Pons (tissue), 1 donor: ENCODE measurements at places on chromosomes 2 and 18.

- no peak for DNase-seq
Observed at GRCh38 chr2:236205867-236206645, 37.9 kb upstream of the GBX2 start.

DNA sequence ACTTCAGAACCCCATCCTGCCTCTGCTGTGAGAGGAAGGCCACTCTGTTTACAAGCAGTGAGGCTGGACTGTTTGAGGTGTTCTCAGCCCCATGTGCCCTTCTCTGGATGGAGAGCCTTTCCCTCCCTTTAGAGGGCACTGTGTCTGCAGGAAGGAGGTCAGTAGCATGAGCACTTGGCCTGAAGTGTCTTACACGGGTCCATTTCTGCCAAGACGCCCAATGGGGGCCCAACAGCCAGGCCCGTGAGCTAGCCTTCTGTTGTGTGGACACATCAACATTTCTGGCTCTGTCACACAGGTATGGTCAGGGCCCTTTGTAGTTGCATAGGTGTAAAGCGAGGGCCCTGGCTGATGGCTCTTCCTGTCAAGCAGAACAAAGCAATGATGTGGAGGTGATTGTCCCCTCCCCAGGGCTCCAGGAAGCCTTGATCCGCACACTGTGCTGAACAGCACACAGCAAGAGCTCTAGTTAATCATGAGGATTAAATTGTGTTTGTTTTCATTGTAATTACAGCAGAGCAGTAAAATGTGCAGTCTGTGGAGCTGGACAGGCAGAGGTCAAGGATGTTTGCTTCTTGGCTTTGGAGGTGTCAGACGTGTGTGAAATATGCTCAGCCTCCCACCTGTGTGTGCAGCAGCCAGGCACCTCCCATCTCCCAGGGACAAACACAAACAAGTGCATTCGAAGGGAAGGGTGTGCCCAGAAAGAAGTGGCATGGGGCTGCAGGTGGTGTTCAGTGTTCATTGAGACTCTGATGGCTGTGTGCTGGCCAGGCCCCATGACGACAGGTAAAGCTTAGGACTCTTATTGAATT lies 132.1 kb downstream of the SH3RF3 start:
- DNase-seq = no peak

DNA sequence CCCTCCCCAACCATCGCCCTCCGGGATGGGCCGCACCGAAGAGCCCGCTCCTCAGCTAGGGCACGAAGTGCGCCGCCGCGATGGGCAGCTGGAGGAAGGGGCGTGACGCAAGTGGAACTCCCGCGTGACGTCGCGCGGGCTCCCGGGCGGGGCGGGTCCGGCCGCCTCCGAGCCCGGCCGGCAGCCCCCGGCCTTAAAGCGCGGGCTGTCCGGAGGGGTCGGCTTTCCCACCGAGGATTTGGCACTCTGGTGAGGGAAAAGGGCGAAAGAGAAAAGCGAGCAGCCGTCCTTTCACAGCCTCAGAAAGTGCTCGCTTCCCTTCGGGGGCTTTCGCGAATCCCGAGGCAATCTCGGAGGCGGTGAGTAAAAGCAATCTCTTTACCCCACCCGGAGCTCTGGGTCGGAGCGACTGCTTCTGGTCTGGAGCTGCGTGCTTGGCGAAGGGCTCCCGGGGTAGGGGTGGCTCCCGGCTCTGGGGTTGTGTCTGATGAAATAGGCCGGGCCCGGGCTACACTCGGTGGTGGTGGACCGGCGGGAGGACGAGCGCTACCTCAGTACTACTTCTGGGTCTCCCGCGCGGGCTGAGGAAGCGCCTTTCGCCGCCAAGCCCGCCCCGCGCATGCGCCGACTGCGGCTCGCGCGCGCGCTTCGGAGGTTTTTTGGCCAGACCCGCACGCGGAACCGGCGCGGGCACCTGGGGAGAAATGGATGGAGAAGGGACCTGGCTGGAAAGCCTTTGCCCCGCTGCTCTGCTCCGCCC lies at the start of gene RBBP8:
Gene RBBP8, plus strand, starts transcription at position 123 of the 760 bp plus-strand sequence. CDS start 3,524 bp downstream, outside the sequence.
- peak; percentile 71 for DNase-seq

DNA sequence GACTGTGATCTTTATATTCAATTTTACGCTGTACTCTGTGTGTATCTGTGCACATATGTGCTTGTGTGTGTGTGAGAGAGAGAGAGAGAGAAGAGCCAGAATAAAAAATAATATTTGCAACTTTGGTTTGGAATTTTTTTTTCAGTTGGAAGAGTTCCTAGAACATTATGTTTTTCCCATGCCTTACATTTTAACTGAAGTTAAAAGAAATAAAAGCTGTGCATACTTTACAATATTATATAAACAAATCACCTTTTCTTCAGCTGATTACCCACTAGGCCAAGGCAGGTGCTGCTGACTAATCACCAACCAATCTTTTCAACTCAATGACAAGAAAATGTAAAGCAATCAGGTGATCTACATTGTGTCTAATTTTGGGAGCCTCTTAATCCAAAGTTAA lies 366.3 kb downstream of the NYAP2 start:
- no peak for DNase-seq

GRCh38 chr18:54983041-54983686 lies 23.9 kb upstream of the CCDC68 start:
- DNase-seq = peak; percentile 49

- DNase-seq = no peak
Observed at GRCh38 chr18:69432847-69433246, 32.2 kb downstream of the DOK6 start.

GRCh38 chr2:25649786-25650185 lies 23.6 kb downstream of the DTNB start:
- DNase-seq = no peak

- DNase-seq = no peak
Observed at GRCh38 chr2:239677453-239678185, 276.8 kb upstream of the HDAC4 start.

DNA sequence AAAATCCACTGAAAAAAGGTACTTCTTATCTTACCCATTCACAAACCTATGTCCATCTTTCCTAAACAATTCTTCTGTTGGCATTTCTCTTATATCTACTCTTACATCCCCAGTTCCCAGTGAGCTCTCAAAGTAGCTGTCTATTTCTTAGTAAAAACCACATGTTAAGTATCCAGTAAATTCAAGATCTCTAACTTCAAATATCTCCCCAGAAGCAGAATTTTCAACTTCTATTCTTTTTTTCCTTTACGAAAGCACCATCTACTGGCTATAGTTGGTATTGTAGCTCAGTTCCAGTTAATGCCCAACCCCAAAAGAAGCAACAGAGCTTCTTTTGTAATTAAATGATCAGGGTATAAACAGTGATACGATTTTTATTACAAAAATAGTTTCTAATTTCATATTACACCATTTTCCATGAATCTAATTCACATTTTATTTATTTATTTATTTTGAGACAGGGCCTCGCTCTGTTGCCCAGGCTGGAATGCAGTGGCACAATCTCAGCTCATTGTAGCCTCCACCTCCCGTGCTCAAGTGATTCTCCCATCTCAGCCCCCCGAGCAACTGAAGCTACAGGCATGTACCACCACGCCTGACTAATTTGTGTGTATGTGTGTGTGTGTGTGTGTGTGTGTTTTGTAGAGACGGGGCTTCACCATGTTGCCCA lies 28.5 kb downstream of the HRH4 start:
- peak; percentile 76 for DNase-seq

- no peak for DNase-seq
Observed at GRCh38 chr18:3886575-3887322, 436.8 kb downstream of the TGIF1 start.

DNA sequence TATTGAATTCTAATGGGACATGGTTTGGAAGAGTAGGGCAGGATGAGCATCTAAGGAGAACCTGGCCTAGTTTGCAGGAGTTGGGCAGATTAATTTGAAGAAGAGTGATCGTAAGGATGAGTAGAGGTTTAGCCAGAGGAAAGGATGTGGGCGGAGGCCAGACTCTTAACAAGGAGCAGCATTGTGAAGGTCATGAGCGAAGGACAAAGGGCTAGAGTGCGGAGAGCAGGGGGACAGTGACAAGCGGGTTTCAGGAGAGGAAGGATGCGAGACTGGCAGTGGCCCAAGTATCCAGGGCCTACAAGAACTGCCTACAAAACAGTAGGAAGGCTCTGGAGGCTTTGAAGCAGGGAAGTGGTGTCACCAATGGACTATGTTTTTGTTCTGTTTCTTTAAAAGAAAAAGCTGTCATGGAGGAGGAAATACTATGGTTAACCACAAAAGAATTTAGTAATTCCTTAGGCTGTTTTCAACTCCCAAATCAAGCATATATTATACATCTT lies 20.1 kb downstream of the SLC66A3 start:
- peak; percentile 52 for DNase-seq

DNA sequence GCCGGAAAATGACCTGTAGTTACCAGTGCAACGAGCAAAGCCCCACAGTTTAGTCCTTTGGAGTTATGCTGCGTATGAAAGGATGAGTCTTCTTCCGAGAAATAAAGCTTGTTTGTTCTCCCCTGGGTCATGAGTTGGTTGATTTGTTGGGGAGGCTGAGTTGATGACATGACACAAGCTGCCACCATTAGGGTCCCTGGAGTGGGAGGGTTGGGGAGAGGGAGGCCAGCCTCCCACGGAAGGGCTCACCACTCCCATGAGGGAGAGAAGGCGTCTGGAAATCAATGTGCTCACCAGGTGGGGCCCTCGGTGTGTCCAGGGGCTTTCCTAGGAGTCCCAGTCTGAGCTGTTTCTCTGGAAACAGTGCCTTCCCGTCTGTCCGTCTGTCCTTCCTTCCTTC lies 7.4 kb upstream of the DGKD start:
- DNase-seq = peak; percentile 89

GRCh38 chr2:165811592-165812370 lies 17.7 kb upstream of the GALNT3 start:
- no peak for DNase-seq

DNA sequence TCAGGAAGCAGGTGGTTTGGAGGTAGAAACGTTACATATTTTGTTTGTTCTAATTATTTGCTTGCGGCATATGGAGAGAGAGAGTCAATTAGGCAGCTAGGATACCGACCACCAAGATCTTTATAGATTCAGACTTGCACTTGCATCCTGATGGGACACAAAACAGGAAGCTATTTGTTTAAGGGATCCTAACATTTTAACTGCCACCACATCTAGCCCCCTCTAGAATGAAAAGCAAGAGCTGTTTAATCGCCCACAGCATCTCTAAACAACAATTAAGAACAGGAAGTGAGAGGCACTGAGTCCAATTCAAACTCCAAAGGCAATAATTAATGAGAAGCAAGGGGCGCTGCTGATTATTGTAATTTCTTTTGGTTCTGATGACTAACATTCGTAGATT lies 182.0 kb upstream of the LINC00305 start:
- no peak for DNase-seq

GRCh38 chr2:108169982-108170625 lies 69.7 kb upstream of the SULT1C3 start:
- peak; percentile 60 for DNase-seq

DNA sequence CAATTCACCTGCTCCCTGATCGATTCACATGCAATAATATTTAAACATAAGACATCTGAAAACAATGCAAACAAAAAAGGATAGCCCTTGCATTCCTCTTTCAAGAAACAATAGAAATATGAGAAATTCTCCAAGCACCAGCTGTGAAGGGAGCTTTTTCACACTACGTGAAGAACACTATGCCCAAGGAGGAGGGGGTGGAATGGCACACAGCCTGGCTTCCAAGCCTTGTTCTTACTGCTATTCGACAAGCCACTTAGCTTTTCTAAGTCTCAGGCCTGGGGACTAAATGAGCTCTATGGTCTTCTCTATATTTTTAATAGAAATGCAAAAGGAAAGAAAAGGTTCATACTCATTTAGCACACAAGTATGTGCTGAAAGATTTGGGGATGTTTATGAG lies 92.2 kb upstream of the CHRNA1 start:
- DNase-seq = no peak

- no peak for DNase-seq
Observed at GRCh38 chr2:9610781-9611548, 19.8 kb downstream of the YWHAQ start.

DNA sequence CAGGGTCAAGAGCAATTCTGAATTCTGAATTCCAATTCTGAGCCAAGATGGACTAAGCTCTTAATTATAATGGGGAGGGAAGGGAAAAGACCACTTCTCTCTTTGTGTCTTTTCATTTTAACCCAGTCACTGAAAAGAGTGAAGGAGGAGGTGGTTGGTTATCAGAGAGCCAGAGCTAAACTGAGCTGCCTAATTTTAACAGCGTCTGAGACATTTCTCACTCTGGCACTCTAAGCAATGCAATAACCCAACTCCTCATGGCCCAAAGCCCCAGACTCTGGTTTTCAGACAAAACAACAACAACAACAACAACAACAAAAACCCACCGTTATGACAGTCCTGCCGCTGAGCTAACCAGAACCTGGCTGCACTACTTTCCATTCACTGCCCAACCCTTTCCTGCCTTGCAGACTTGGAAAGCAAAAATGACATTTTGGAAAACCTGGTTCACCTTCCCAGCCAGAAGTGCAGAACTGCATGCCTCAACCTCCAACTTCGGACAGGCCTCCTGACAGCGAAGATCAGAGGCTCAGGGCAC lies 1.0 kb downstream of the CHST10 start:
- DNase-seq = no peak

GRCh38 chr2:240739797-240740196 lies 48.1 kb downstream of the AQP12A start:
- no peak for DNase-seq

GRCh38 chr18:905948-906415 lies 1.3 kb downstream of the ADCYAP1 start:
- no peak for DNase-seq

DNA sequence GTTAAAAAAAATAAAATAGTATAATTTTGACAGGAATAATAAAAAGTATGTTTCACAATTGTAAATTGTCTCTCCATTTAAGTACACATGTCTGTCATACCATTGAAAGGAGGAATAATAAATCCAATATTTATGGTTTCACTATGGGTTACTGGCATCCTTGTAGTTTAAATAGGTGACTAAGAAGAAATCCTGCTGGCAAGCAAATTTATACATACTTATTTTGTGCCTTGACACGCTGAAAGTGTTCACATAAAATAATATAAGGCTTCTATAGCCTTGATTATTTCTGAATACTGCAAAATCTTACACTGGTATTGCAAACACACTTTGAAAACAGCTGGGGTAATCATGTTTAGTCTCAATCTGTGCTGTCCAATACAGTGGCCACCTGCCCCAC lies 138.3 kb upstream of the ETAA1 start:
- no peak for DNase-seq

DNA sequence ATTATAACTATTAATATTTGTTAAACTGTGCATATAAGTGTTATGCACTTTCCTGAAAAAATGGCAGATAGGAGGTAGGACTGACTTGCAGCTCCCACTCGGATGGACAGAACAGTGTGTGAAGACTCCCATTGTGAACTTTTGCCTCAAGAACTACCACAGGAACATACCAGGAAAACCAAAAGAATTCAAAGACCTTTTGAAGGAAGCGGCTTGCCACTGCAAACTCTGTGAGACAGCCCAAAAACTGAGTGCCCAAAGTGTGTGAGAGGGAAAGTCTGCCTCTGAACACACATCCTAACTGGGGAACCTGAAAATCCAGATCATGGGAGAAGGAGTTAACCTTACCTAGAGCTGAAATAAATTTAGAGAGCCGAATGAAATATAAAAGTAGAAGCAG lies 171.0 kb downstream of the ZBTB7C start:
- DNase-seq = no peak
